ENCODE measurements at places on chromosomes 7 and 10. TPM values are rescaled to one million over a fixed set of nuclear protein-coding genes. Genes with fewer than 3 reads are reported as not detected.

GRCh38 chr7:123669485-123669884 is 13.8 kb downstream of the LMOD2 start:
- H3K27me3 ChIP-seq: no peaks in the 10 kb centered on the region
- H3K4me1 ChIP-seq: no peaks in the 10 kb centered on the region
- no peak overlapping the region for H3K27ac ChIP-seq
- no peaks in the 10 kb centered on the region for H3K36me3 ChIP-seq

DNA sequence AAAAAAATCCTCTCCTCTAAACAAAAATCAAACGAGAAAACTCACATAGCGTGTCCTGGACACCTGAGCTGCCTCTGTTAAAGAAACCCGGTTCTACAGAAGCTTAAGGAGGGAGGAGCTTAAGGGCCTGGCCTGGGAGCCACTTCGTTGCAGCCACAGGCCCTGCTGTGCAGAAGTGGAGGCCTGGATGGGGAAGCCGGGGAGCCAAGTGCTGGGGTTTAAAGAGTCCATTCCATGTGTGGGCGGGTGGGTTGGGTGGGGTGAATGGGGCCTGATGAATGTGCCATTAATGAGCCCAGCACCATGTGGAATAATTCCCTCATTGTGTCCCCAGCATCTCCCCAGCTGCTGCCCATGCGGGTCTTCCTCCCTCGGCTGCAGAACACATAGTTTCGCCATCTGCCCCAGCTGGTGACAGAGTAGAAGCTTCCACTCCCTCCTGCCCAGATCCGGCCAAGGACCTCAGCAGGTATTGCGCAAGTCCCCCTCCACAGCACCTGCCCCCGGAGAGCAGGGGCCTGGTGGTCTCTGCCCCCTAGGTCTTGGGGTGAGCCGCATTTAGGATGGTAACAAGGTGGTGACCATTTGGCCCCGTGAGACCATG is 127.8 kb upstream of the BTBD16 start:
- H3K4me1 ChIP-seq: no peaks in the 10 kb centered on the region
- no peaks in the 10 kb centered on the region for H3K27me3 ChIP-seq
- H3K27ac ChIP-seq: no peak overlapping the region

DNA sequence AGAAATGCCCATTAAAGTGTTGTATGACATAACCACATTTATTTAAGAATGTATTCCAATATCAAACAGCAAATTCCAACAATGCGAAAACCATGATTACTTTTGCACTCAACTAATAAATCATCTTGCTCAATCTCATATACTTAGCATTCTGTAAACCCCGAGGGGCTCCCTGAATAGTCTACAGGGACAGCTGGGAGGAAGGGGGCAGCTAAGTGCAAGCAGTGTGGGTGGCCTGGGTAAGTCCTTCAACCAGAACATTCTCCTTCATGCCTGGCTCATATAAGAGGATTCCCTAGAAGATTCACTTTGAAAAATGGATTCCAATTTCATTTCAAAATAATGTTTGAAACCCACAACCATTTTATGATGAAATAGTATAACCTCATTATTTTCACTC is 355.5 kb downstream of the CDC14C start:
- H3K36me3 ChIP-seq: no peaks in the 10 kb centered on the region
- no peak for DNase-seq
- no peak overlapping the region for H3K4me3 ChIP-seq
- no peaks in the 10 kb centered on the region for H3K27me3 ChIP-seq
- no peak overlapping the region for H3K27ac ChIP-seq

CDHR3 gene
- 2.2 TPM for total RNA-seq

- H3K4me1 ChIP-seq: no peaks in the 10 kb centered on the region
- no peaks in the 10 kb centered on the region for H3K36me3 ChIP-seq
- no peak overlapping the region for H3K27ac ChIP-seq
Observed at GRCh38 chr7:134514663-134515062, 12.7 kb upstream of the AKR1B10 start.

TAS2R41 gene
- 0.24 TPM for total RNA-seq
